Activated CD4-positive, alpha-beta T cell treated with anti-CD3 and anti-CD28 coated beads, Interleukin-2, Interleukin-4, amounts not matched to agents 100 ng/mL and 50 ng/mL, durations not matched to agents 16 hours and 8 hours (primary cell): ENCODE measurements at places on chromosomes 16 and 17.

GRCh38 chr16:85042606-85043005, 15.0 kb downstream of the KIAA0513 start:
- no peak for DNase-seq

DNA sequence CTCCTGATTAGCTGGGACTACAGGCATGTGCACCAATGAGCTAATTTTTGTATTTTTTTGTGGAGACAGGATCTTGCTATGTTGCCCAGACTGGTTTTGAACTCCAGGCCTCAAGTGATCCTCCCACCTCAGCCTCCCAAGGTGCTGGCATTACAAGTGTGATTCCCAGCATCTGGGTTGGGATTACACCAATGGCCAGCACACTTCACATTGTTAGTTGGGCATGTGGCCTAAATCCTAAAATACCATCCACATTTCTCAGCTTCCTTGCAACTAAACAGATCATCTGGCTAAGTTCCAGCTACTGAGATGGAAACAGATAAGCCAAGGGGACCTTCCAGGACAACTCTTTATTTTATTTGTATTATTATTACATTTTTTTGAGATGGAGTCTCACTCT, 9.9 kb downstream of the RABEP2 start:
- DNase-seq: no peak

DNA sequence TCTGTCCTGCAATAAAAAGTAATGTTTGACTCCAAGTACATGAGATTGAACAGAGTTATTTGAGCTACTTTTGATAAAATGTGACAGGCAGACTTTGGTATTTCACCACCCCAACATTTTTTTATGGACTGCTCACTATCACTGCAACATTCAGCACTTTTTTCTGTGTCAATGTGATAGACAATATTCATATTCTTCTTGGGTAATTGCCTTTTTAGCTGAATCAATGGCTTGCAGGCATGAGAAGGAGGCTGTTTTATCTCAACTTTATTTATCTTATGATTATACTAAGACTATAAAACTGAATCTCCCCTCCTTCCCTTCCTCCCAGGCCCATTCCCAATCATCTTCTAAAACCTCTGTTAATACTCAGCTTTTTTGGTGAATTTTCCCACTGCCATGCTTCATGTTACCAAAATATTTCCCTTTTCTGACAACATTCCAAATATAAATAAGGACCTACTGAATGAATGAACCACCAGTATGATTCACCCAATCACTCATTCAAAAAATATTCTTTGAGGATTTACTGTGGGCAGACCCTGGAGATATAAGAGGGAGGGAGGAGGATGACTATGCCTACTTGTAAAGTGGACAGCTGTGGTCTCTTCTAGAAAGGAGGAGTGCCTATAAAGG, 67.6 kb downstream of the CDH13 start:
- DNase-seq: no peak

GRCh38 chr17:40177275-40177874, at the start of gene RAPGEFL1:
Gene RAPGEFL1 (plus strand): TSS chr17:40177470. CDS start chr17:40177862, 392 bp downstream.
- DNase-seq: peak; percentile 75

- no peak for DNase-seq
Measured at GRCh38 chr16:86343796-86344585, 166.3 kb upstream of the FOXF1 start.

DNA sequence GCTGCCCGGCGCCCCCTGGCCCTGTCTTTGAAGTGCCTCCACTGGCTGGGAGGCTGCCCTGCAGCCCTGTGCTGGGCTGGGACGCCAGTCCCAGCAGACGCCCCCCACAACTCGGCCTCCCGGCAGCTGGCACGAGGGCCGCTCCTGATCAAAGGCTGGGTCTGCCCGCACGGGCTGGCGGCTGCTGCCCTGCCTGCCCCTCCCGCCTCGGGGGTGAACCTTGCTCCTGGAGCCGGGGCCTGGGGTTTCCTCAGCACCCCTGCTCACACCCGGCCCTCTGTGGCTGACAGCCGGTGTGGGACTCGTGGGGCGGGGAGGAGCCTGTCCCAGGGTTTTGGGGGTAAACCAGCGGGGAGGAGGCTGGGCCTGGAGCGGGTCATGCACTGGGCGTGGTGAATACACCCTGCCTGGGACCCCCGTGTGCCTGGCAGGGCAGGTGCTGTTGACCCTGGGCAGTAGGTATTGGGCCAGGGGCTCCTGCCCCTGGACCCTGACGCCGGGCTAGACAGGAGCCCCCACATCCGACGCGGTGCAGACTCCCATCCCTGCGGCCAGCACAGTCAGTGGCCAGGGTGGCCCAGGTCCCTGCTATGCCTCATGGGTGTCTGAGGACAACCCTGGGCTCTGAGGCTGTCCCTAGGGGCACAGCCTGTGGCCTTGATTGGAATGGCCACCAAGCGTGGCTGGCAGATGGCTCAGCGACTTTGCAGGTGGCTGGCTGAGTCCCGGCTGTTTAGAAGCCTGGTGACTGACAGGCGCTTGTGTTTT, 21.7 kb downstream of the CENPX start:
- no peak for DNase-seq

- no peak for DNase-seq
Measured at GRCh38 chr16:67888331-67888730, 3.6 kb downstream of the NRN1L start.

DNA sequence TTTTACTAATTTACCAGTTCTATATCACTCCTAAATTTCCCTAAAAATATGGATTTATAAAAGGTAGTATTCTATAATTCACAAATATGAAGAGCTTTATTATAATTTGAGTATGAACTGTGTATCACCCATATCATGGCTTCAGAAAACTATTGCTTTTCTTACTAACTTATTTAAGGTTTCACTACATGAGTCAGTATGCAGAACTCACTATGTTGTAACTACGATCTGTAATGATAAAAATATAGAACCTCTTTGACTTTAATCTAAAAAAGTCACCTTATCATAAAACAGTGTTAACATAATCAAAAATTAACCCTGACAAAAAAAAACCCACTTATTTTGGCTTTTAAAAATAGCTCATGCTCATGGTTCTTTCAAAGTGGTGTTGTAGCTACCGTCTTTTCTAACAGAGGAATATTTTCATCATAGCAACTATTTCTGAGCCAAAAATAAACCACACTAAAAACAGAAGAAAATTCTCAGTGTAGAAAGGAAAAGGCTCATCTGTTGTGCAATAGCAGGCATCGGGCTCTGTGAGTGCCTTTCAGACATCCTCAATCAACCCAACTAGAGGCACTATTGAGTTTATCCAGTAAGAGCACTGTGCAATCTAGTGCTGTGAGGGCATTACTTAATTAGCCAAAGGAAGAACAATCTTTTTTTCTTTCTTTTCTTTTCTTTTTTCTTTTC, 42.1 kb downstream of the ITGAM start:
- no peak for DNase-seq

DNA sequence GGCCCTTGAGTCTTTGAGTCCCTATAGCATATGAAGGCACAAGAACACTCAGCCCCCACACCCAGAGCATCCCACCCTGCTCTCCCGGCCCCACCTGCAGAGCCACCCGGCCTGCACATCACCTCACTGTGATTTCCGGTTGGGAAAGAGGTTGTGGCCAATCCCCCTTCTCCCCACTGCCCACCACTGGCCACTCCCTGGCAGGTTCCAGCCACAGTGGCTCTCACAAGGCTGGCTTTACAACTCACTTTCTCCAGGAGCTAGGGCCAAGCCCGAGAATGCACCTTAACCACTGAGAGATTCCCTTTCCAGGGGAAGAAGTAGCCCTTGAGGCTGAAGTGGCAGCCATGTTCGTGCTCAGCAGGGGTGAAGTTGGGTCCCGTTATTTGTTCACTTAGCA, 123.9 kb downstream of the C16orf78 start:
- DNase-seq: no peak

DNA sequence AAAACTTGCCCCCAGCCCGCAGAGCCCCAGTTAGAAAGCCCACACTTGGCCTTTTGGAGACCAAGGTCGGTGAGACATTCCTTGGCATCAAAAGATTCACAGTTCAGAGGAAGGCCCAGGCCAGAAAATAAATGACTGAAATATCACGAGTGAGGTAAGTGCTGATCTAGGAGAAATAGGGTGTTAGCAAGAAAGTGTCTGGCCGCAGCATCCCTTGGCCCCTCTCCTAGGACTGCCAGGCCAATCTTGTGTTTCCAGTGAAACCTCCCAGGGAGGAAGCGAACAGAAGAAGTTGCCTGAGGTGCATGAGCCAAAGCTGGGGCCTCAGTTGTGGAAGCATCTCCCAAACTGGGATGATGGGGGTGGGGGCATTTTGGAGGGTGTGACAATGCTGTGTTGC, 22.5 kb upstream of the NSMCE1 start:
- DNase-seq: no peak

- DNase-seq: no peak
Measured at GRCh38 chr17:8755590-8756255, 2.6 kb downstream of the SPDYE4 start.

GRCh38 chr17:40071313-40072039, 8.7 kb downstream of the THRA start:
- DNase-seq: no peak

- DNase-seq: no peak
Measured at GRCh38 chr16:79213214-79213613, 387.3 kb downstream of the MAF start.

- no peak for DNase-seq
Measured at GRCh38 chr17:17497845-17498520, 1.8 kb upstream of the RASD1 start.

DNA sequence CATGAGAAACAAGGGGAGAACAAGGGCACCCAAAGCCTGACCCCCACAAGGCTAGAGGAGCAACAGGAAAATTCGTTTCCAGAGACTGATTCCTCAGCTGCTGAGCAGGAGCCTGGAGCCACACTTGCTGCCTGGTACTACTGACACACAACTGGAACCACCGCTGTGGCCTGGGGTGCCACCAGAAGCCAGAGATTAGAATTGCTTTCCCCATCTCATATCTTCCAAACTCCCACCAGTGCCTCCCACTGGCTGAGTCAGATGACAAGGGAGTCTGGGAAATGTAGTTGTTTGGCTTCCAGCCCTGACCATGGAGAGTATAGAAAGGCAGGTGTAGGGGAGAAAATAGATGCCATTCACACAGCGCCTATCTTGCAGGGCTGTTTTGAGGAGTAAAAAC, 4.1 kb upstream of the TMEM11 start:
- no peak for DNase-seq

- peak; percentile 47 for DNase-seq
Measured at GRCh38 chr17:60395508-60396065, 3.7 kb upstream of the USP32 start.

GRCh38 chr16:2896480-2897010, 13.5 kb downstream of the FLYWCH2 start:
- no peak for DNase-seq

- DNase-seq: no peak
Measured at GRCh38 chr17:5499476-5500231, 13.3 kb downstream of the MIS12 start.

DNA sequence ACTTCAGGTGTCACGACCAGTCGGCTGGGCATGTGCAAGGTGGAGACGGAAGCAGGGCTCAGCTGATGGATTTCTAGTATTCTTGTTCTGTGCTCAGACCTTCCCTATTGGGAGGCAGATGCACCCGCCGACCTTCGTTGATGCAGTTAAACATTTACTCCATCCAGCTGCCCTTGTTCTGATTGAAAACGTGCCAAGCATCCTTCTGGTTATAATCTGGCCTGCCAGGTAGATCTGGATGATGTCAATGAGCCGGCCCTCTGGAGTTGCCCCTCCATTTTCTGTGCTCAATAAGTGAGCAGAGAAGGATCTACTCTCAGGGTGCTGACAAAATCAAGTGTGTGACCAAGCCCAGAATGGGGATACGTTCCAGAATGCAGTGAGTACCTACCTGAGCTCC, 38.3 kb downstream of the CCDC182 start:
- DNase-seq: no peak

DNA sequence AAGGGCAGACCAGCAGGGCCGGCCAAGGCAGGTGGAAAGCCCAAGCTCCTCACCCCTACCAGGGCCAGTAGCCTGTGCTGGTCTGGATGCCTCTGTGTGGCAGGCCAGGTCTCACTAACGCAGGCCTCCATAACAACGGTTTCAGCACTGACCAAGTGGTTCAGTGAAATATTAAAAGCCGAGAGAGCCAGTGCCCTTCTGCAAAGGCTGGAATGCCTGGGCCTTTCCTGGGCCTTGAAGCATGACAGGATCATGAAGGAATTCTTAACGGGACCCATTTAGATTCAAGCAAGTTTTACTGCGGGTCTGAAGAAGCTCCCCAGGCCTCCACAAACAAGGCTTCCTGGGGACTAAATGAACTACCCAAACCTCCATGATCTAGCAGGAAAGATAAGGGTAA, 16.3 kb downstream of the ADAD2 start:
- no peak for DNase-seq

GRCh38 chr16:4617880-4618279, 3.2 kb upstream of the UBALD1 start:
- no peak for DNase-seq

GRCh38 chr17:79044462-79044861, 20.5 kb downstream of the C1QTNF1 start:
- no peak for DNase-seq

GRCh38 chr17:14325618-14326167, 24.8 kb downstream of the HS3ST3B1 start:
- no peak for DNase-seq

DNA sequence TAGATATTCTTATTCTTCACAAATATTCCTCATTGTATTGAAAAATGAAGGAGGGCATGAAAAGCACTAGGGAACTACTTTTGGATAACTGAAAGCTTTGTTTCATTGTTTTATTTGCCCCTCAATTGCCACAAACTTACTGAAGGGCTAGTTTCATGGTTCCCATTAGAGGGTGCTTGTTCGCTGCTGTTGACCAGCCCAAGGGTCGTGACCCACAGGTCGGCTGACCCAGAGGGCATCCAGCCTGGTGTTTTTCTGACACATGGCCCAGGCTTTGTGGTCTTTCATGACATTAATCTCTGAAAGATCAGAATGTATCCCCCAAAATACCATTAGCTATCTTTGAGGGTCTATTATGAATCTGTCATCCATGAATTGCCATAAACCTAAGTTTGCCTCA, 30.0 kb downstream of the DGKE start:
- no peak for DNase-seq

GRCh38 chr17:66576473-66576872, 258.4 kb upstream of the CACNG5 start:
- DNase-seq: no peak

DNA sequence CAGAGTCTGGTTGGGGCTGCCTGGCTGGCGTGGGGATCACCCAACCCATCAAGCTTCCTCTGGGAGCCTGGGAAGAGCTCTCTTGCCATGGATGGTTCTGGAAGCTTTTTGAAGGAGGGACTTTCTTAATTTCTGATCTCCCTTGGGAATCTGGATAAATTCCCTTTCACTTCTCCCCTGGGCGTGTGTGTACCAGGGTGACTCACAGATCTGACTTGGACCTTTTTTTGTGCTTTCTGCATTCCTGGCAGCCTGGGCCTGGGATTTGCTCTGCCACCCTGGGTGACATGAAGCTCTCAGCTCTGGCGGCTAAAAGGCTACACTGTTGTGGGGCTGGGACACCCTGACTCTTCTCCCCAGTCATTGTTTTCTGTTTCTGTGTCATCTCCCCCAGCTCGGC, 70.1 kb downstream of the ABCC1 start:
- no peak for DNase-seq
